Naive thymus-derived CD8-positive, alpha-beta T cell (primary cell): ENCODE measurements at places on chromosomes 11 and 22. TPM values are rescaled to one million over a fixed set of nuclear protein-coding genes. Genes with fewer than 3 reads are reported as not detected.
A peak's percentile ranks its signal among the peaks of the same experiment; 100 is the strongest.

- DNase-seq: no peak
Observed at GRCh38 chr22:48651036-48651890, 1176.4 kb downstream of the BRD1 start.

- no peak for DNase-seq
Observed at GRCh38 chr11:58406774-58407173, at the start of gene OR5B3. OR5B3 (minus strand) TSS chr11:58406874; CDS start chr11:58403409, 3,465 bp downstream.

DNA sequence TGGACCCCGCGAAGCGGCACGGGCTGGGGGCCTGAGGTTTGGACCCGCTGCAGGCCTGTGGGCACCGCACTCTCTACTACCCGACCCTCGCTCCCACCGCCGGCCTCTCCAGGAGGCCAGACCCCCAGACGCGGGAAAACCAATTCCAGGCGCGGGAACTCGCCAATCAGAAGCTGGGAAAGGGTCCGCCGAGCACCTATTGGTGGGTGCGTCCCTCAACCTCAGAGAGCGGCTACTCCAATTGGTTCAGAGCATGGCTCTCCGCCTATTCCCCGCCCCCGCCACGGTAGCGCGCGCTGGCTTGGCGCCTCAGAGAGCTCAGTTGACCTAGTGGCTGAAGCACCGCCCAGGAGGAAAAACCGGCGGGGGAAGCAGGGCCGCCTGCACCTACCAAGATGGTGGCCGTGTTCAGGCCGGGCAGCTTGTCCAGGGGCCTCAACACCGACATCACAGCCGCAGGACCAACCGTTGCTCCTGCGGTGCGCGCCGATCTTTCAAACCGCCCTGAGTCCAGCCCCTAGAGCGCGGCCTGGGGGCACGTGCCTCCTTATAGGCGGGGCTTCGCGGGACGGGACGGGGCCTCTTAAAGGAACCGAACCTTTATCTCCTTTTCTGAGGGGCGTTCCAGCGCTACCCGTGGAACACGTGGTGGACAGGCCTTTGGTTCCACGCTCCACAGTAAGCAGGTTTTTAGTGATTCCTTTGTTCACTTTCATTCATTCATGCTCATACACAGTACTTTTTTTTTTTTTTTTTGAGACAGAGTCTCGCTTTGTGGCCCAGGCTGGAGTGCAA lies at the start of gene CENPM:
Gene CENPM (minus strand): TSS at position 524 of the 795 bp plus-strand sequence. CDS start 76 bp downstream, at position 448.
- peak; percentile 86 for DNase-seq

DNA sequence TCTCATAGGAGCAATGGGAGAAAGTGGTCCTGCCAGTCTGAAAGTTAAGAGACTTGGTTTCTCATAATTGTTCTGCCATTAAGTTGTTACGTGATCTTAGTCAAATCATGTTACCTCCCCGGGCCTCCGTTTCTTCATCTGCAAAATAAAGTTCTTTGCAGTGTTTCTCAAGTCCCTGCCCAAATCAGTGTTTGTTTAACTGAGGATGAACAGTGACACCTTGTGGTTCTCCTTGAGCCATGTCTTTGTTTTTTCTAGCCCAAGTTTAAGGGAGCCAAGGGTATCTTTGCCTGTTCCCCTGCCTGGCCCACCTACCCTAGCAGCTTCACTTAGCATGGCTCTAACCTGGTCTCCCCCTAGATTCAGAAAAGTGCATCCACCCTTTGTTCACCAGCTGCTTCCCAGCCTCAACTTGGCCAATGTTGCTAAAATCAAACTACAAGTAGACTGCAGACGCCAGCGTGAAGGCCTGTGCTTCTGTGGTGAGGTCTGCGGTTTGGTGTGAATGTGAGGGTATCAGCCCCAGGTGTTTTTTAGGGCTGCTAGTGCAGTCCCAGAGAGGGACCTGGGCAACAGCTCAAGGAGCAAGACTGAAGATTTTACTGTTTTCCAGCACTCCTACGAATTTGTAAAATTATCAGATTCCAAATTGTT lies 35.5 kb downstream of the FZD4 start:
- DNase-seq: no peak

- DNase-seq: peak; percentile 17
Observed at GRCh38 chr11:94602430-94603372, 35.5 kb downstream of the PIWIL4 start.

DNA sequence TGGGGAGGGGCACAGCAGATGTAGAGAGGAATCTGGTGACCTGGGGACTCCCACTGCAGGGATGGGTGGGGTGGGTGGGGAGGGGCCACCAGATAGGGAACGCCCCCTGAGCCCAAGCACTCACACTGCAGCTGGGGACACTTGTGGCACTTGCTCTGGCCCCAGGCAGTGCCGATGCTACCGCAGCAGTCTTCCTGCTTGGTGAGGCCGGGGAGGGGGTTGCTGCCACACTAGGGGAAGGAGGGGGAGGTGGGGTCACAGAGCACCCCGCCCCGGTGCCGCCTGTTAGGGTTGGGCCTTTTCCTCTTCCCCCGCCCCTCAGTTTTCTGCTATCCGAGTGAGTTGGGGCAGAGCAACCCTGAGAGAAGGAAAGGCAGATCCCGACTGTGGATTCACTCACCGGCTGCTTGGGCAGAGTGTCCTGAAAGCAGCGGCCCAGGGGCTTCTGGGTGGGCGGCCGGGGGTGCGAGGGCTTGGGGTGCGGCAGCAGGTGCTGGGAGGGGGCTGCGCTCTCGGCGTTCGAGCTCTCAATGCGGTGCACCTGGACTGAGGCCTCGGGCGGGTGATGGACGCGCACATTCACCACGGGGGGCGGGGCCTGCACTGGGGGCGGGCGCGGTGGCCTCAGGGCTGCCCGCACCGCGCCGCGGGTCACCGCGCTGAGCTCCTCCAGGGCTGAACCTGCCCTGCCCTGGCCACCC lies 4.7 kb downstream of the LTBP3 start:
- peak; percentile 86 for DNase-seq

OR2AG2 gene
- not detected for polyA plus RNA-seq

DNA sequence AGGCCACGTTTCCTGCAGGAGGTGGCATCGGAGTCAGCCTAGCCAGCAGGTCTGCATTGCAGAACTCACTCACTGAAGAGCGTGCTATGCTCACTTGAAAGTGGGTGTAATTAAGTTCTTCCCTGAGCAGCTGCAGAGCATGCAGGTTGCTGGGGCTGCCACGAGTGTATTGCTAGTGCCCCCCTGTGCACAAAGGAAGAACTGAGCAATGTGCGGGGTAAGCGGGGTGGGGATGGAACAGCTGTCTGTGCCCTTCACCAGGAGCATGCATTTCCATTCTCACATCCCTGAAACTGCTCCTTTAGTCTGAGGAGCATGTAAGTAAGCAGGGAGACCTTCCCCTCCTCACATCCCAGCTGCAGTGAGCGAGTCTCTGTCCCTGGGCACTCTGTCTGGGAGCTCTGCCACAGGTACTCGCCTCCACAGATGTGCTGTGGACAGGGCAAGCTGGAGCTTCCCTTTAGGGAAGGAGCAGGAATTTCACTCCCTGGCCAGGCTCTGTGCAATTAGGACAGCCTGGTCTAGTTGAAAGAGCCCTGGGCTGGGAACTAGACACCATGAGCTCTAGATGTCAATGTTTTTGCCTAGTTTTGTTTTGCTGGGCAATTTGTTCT lies 1031.8 kb downstream of the NTM start:
- no peak for DNase-seq

ST14 gene
- not detected for polyA plus RNA-seq

GRCh38 chr22:37419969-37420685 lies 7.2 kb downstream of the ELFN2 start:
- DNase-seq: no peak

DNA sequence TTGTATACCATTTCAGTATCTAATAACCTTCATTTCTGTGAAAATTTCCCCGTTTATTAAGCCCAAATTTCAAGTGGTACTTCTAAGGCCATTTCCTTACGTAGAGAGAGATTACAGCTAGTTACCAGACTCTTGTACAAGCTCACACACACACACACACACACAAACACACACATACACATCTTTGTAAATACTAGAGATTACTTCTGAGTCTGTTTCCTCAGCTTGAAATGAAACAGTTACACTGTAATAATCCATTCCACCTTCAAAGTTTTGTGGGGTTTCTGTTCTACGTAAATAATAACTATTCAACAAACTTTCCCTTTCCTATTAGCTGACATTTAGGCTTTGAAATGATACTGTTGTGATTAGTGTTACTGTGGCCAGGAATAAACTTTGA lies 6.2 kb downstream of the POGLUT3 start:
- no peak for DNase-seq

- DNase-seq: no peak
Observed at GRCh38 chr22:44913198-44913983, 96.4 kb downstream of the PHF21B start.

POTEH gene
- not detected for polyA plus RNA-seq

DNA sequence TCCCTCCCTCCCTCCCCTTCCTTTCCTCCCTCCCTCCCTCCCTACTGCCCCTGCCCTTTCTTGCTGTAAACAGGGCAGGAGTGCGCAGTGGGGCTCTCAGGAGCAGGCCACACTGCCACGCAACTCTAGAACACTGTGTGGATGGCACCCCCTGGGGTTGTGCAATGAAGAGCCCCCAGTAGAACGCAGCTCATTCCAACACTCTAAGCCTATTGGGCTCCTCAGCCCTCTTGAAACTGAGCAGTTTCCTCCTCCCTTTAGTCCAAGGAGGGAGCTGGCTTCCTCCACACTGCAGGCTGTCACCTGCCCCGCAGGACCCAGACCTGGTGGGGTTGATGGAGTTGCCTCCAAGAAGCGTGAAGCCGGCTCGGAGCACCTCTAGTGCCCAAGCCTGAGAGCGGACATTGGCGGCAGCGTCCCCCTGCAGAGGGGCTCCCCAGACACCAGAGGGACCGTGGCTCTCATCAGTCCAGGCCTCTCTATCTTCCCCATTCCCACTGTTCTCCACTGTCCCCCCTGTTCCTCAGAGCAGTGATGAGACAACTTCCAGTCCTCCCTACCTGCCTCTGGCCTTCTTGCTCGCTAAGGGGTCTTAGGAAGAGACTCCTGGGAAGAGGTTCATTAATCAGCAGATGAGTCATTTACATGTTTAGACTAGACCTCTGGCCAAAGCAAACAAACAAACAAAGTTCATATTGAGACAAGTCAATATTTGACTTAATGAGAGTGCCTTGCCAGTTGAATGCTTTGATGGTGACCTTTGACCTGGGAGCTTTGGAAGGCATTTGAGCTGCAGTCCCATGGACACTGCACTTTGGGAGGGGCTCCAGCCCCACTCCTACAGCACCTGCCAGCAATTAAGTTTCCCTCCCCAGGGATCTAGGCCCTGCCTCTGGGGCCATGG lies 64.0 kb downstream of the RPUSD4 start:
- no peak for DNase-seq

DNA sequence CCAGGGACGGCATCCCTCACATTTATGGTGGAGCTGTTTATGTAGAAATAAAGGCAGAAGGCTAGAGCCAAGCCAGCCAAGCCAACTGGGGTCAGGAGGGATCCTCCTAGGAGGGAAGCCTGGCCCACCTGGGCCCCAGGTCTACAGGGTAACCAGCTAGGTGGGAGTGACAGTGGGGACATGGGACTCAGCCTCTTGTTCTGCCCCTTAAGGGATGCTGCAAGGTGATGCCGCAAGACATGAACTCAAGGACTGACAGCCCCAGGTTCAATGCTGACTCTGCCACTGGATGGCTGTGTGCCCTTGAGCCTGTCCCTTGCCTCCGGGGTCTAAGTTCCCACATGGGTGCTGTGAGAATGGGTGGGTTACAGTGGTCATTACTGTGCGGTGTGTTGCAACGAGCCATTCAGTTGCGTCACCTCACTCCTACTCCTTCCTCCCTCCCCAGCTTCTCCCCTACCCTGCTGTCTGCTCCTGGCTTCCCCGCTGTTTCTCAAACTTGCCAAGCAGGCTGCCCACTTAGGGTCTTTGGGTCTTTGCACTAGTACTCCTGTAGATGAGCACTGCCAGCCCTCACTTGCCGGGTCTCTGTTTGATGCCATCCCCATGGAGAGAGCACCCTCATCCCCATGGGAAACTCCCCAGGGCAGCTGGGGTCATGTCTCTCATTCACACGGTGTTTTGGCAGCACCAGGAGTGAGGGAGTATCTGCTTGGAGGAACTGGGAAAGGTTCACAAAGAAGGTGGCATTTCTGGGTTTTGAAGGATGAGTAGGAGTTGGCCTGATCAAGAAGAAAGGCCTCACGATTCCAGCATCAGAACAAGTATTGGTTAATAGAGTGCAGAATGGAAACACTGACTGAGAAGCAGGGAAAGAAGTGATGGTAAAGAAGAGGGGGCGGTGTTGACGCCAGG lies 43.0 kb upstream of the RTL6 start:
- DNase-seq: no peak

- no peak for DNase-seq
Observed at GRCh38 chr11:127993788-127994187, 593.6 kb downstream of the ETS1 start.

GRCh38 chr11:72471005-72471898 lies 36.9 kb upstream of the CLPB start:
- peak; percentile 55 for DNase-seq

- DNase-seq: no peak
Observed at GRCh38 chr11:120061036-120061760, 76.7 kb downstream of the TRIM29 start.

- DNase-seq: no peak
Observed at GRCh38 chr22:30240541-30241417, 5.8 kb downstream of the LIF start.

- no peak for DNase-seq
Observed at GRCh38 chr11:77303328-77303727, 1.8 kb upstream of the GDPD4 start.

SRSF8 gene
- polyA plus RNA-seq: 106 TPM

GRCh38 chr22:17396516-17396915 lies 27.3 kb downstream of the CECR2 start:
- DNase-seq: no peak

- no peak for DNase-seq
Observed at GRCh38 chr11:112366777-112367176, 106.1 kb upstream of the PLET1 start.

MUC2 gene
- not detected for polyA plus RNA-seq

CCDC81 gene
- 0.40 TPM for polyA plus RNA-seq

DNA sequence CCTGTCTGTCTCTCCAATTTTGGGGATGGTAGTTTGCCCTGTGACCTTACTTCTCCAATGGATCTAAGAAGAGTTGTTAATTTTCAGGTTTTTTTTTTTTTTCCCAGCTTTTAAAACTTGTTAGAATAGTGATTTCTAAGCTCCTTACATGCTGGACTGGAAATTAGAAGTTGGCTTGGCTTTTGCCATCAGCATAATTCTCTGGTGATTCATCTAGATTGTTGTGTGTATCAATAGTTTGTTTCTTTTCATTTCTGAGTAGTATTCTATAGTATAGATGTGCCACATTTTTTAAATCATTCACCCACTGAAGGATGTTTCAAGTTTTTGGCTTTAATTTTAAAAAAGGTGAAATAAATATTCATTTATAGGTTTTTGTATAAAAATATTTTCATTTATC lies 51.4 kb downstream of the ADAMTS15 start:
- DNase-seq: no peak

- DNase-seq: no peak
Observed at GRCh38 chr22:17314487-17314886, 54.8 kb upstream of the CECR2 start.

- no peak for DNase-seq
Observed at GRCh38 chr11:119584193-119585042, 144.6 kb downstream of the NECTIN1 start.
